ENCODE measurements at places on chromosomes 13 and 19. TPM values are rescaled to one million over a fixed set of nuclear protein-coding genes. Genes with fewer than 3 reads are reported as not detected.
A peak's percentile ranks its signal among the peaks of the same experiment; 100 is the strongest.

MARCHF2 gene
- total RNA-seq, result 317 TPM

- H3K27ac ChIP-seq, result no peak overlapping the region
- H3K4me1 ChIP-seq, result no peaks in the 10 kb centered on the region
- H3K27me3 ChIP-seq, result no peaks in the 10 kb centered on the region
- H3K4me3 ChIP-seq, result no peak overlapping the region
These were observed 38.8 kb downstream of the POLR1D start for GRCh38 chr13:27660511-27660910.

GRCh38 chr13:59677966-59678814 lies 485.5 kb downstream of the DIAPH3 start:
- DNase-seq, result no peak
- H3K4me3 ChIP-seq, result no peak overlapping the region
- no peaks in the 10 kb centered on the region for H3K36me3 ChIP-seq
- H3K27ac ChIP-seq, result no peak overlapping the region
- H3K27me3 ChIP-seq, result no peaks in the 10 kb centered on the region

- no peak for DNase-seq
- no peaks in the 10 kb centered on the region for H3K4me1 ChIP-seq
- peaks cover 8% of the 10 kb centered on the region for H3K27me3 ChIP-seq
- H3K27ac ChIP-seq, result no peak overlapping the region
- no peaks in the 10 kb centered on the region for H3K36me3 ChIP-seq
These were observed 154.7 kb upstream of the ZNF536 start for GRCh38 chr19:30217461-30217860.

- H3K27me3 ChIP-seq, result no peaks in the 10 kb centered on the region
- no peak overlapping the region for H3K4me3 ChIP-seq
- DNase-seq, result no peak
- H3K4me1 ChIP-seq, result no peaks in the 10 kb centered on the region
These were observed 294.1 kb downstream of the DLEU7 start for GRCh38 chr13:50549221-50549942.

DNA sequence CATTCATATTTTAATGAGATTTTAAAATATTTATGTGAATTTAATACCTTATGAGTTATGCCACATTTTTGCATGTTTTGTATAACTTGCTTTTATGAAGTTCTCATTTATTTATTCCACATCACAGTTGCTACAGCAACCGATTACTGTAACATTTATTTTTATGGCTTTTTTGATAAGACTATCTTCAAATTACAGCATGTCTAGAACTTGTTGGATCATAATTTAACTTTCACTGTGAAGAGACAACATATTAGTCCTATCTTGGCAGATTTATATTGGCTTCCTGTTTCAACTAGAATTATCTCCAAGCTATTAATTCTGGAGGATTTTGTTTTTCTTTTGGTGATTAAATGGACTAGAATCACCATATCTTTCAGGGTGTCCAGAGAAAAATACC lies 793.7 kb upstream of the SLITRK5 start:
- no peaks in the 10 kb centered on the region for H3K27me3 ChIP-seq
- DNase-seq, result no peak
- H3K4me1 ChIP-seq, result no peaks in the 10 kb centered on the region
- H3K36me3 ChIP-seq, result no peaks in the 10 kb centered on the region
- H3K4me3 ChIP-seq, result no peak overlapping the region

GRCh38 chr13:51125495-51126226 lies 14.6 kb upstream of the C13orf42 start:
- no peak overlapping the region for H3K27ac ChIP-seq
- no peaks in the 10 kb centered on the region for H3K36me3 ChIP-seq
- no peaks in the 10 kb centered on the region for H3K27me3 ChIP-seq
- no peak overlapping the region for H3K4me3 ChIP-seq

ADGRE3 gene
- not detected for total RNA-seq

GRCh38 chr13:64866331-64866730 lies 2363.8 kb downstream of the PCDH9 start:
- no peaks in the 10 kb centered on the region for H3K4me1 ChIP-seq
- H3K27ac ChIP-seq, result no peak overlapping the region
- no peak for DNase-seq

- DNase-seq, result peak; percentile 42
- H3K27ac ChIP-seq, result no peak overlapping the region
- no peaks in the 10 kb centered on the region for H3K27me3 ChIP-seq
- no peak overlapping the region for H3K4me3 ChIP-seq
- H3K36me3 ChIP-seq, result no peaks in the 10 kb centered on the region
These were observed 113.7 kb upstream of the ZNF507 start for GRCh38 chr19:32231691-32232090.

HSH2D gene
- not detected for total RNA-seq

GRCh38 chr13:50866817-50867636 lies 23.5 kb upstream of the DLEU7 start:
- H3K27ac ChIP-seq, result no peak overlapping the region
- DNase-seq, result no peak

DNA sequence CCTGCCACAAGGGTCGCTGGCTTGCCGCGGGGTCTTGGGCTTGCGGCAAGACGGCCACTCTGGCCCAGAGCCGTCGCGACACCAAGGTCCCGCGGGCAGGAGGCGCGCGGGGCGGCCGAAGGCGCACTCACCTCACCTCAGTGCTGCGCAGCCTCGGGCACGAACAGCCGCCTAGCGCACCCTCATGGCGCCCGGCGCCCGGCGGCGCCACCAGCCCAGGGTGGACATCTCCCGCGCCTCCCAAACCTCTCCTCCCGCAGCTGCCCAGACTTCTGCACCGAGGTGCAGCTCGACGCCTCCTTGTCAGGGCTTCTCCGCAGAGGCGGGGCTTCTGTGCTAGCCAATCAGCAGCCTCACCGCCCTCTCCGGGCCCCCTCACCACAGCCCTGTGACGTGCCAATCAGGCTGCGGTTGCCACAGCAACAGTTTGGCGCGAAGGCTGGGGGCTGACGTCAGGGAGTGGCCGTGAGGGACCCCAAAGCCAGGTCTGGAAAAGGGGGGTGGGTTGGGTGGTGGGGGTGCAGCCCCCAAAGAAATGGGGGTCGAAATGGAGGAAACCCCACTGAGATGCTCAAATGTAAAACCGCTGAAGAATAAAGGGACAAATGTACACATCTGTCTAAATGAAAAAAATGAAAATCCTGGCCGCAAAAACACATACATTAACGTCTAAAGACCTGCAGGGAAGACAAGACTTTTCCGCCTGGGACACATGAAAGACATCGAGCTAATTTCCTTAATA lies at the start of the genes PEG3 and ZIM2:
Gene PEG3 (minus strand): TSS at position 276 of the 742 bp plus-strand sequence. CDS start 16,071 bp downstream, outside the sequence.
Gene ZIM2 (minus strand): TSS at position 276 of the 742 bp plus-strand sequence. CDS start 16,449 bp downstream, outside the sequence.
- H3K4me1 ChIP-seq, result no peaks in the 10 kb centered on the region
- no peaks in the 10 kb centered on the region for H3K27me3 ChIP-seq
- H3K4me3 ChIP-seq, result peak within 1 kb of the TSS; percentile 62
- peak; percentile 93 for DNase-seq
- no peaks in the 10 kb centered on the region for H3K36me3 ChIP-seq
- H3K27ac ChIP-seq, result peak within 1 kb of the TSS; percentile 92

GRCh38 chr19:46176116-46176860 lies 28.2 kb downstream of the IGFL2 start:
- H3K4me3 ChIP-seq, result no peak overlapping the region
- H3K27ac ChIP-seq, result no peak overlapping the region
- no peak for DNase-seq
- no peaks in the 10 kb centered on the region for H3K4me1 ChIP-seq

RAB3A gene
- 2.9 TPM for total RNA-seq

DNA sequence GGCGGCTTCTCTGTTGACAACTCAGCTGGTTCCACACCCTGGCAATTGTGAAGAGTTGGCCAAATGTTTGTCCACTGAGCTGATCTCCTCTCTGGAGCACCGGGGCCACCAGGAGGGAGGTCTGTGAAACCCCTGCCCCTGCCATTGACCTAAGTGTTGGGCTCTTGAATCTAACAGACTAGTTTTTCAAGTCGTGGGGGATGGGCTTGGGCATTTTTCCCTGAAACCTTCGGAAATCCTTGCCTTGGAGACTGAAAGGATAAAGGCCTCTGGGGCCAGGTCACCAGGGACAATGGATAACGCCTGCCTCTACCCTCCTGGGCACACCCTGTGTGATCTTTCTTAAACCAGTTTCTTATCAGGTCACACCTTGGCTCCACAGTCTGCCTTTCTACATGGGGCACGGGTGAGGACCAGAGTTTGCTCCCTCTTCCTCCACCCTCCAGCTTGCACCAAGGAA lies 881 bp downstream of the GEMIN7 start:
- H3K4me3 ChIP-seq, result peak overlapping the region; percentile 71
- peaks cover 6% of the 10 kb centered on the region for H3K36me3 ChIP-seq
- peaks cover 40% of the 10 kb centered on the region for H3K4me1 ChIP-seq
- no peaks in the 10 kb centered on the region for H3K27me3 ChIP-seq
- no peak overlapping the region for H3K27ac ChIP-seq
- DNase-seq, result no peak

- DNase-seq, result no peak
- no peaks in the 10 kb centered on the region for H3K36me3 ChIP-seq
- H3K27ac ChIP-seq, result no peak overlapping the region
- H3K4me1 ChIP-seq, result no peaks in the 10 kb centered on the region
- no peak overlapping the region for H3K4me3 ChIP-seq
- no peaks in the 10 kb centered on the region for H3K27me3 ChIP-seq
These were observed 7.0 kb downstream of the SEMA6B start for GRCh38 chr19:4552525-4552819.

DNA sequence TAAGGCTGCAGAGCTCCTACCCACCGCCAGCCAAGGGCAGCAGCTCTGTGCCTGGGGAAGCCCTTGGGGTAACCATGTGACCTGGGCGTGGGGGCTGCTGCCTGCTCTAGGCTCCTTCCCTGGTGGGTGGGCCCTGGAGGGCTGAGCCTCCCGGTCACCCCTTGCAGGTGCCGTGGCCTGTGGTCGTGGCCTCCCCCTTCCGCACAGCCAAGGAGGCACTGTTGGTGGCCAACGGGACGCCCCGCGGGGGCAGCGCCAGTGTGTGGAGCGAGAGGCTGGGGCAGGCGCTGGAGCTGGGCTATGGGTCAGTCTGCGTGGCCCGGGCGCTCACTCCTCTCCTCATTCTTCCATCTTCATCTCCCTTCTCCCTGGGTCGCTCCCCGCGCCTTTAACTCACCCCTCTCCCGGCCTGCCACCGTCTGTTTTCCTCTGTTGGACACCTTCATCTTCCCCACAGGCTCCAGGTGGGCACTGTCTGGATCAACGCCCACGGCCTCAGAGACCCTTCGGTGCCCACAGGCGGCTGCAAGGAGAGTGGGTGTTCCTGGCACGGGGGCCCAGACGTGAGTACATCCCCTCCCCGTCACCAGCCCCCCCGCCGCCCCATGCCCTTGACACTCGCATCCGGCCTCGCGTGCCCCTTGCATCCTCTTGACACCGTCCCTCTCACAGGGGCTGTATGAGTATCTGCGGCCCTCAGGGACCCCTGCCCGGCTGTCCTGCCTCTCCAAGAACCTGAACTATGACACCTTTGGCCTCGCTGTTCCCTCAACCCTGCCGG lies 9.9 kb upstream of the FLT3LG start:
- DNase-seq, result no peak
- H3K27me3 ChIP-seq, result no peaks in the 10 kb centered on the region
- no peaks in the 10 kb centered on the region for H3K4me1 ChIP-seq
- H3K4me3 ChIP-seq, result no peak overlapping the region
- H3K36me3 ChIP-seq, result peaks cover 4% of the 10 kb centered on the region

DNA sequence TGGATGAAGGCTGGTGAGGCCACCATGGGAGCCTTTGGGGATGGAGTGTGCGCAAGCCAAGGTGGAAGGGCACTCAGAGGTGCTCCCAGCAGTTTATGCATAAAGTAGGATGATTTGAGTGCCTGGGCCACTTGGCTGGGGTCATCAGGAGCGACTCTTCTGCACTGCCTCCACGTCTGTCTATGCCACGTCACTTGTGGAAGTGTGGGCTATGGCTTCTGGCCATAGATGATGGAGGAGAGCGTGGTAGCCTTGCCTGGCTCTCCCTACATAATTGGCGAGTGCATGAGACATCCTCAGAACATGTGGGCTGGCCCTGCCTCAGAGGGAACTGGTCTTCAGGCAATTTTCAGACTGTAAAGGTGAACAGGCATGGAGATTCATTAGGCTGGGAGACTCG lies 182.9 kb downstream of the TEX29 start:
- no peaks in the 10 kb centered on the region for H3K36me3 ChIP-seq
- no peaks in the 10 kb centered on the region for H3K27me3 ChIP-seq
- no peak for DNase-seq
- H3K4me3 ChIP-seq, result no peak overlapping the region
- H3K27ac ChIP-seq, result no peak overlapping the region
- no peaks in the 10 kb centered on the region for H3K4me1 ChIP-seq

PRKD2 gene
- 33.8 TPM for total RNA-seq

DNA sequence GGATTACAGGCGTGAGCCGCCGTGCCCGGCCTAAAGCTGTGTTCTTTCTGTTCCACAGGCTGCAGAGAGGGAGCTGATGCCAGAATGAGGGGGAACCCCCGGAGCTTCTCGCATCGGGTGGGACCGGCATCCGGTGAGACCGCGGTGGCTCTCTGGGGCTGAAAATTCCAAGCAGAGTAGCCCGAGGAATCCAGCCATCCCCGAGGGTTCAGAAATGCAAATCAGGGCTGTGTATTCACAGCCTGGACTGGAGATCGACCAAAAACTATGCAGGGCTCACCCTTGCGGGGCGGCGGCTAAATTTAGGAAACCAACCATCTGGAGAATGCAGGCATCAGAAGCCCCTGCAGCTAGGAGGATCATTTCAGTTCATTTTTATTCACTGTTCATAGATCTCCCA lies 99.2 kb downstream of the GNG7 start:
- peak overlapping the region; percentile 85 for H3K27ac ChIP-seq
- H3K4me1 ChIP-seq, result peaks cover 55% of the 10 kb centered on the region
- H3K36me3 ChIP-seq, result no peaks in the 10 kb centered on the region

KANK2 gene
- total RNA-seq, result 966 TPM

RNF113B gene
- not detected for total RNA-seq

GRCh38 chr19:5179256-5179655 lies 161.4 kb downstream of the PTPRS start:
- H3K27me3 ChIP-seq, result no peaks in the 10 kb centered on the region
- no peak overlapping the region for H3K4me3 ChIP-seq
- no peaks in the 10 kb centered on the region for H3K36me3 ChIP-seq
- DNase-seq, result no peak
- no peak overlapping the region for H3K27ac ChIP-seq

ZNF121 gene
- 24.3 TPM for total RNA-seq

- no peaks in the 10 kb centered on the region for H3K4me1 ChIP-seq
- no peak for DNase-seq
- no peak overlapping the region for H3K4me3 ChIP-seq
- H3K27ac ChIP-seq, result no peak overlapping the region
These were observed 17.0 kb upstream of the ZNF460 start for GRCh38 chr19:57263244-57263741.

Data from sigmoid colon (tissue), 7 donors.